Renal pelvis (tissue), 12 donors: ENCODE measurements at places on chromosomes 7 and 10. TPM values are rescaled to one million over a fixed set of nuclear protein-coding genes. Genes with fewer than 3 reads are reported as not detected.

The SORCS1 gene
- 17.5 TPM for polyA plus RNA-seq

The ODAD2 gene
- polyA plus RNA-seq: 1.0 TPM

The UCMA gene
- not detected for polyA plus RNA-seq

The ASAH2B gene
- polyA plus RNA-seq: 8.2 TPM

The RALA gene
- polyA plus RNA-seq: 59.3 TPM

The GNAT3 gene
- not detected for polyA plus RNA-seq

The SH3PXD2A gene
- polyA plus RNA-seq: 29.4 TPM

The CRHR2 gene
- not detected for polyA plus RNA-seq

GRCh38 chr7:37216156-37216852, 232.4 kb downstream of the ELMO1 start:
- DNase-seq: no peak

DNA sequence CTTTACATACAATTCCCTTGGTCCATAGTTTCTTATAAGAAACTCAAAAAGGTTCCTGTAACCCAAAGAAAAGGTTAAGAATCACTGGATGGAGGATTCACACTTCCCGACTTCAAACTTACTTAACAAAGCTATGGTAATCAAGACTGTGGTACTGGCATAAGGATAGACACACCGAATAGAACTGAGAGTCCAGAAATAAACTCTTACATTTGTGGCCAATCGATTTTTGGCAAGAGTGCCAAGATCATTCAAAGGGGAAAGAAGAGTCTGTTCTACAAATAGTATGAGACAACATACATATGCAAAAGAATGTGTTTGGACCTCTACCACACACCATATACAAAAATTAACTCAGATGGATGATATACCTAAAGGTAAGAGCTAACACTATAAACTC, 32.8 kb downstream of the KDM7A start:
- DNase-seq: no peak

DNA sequence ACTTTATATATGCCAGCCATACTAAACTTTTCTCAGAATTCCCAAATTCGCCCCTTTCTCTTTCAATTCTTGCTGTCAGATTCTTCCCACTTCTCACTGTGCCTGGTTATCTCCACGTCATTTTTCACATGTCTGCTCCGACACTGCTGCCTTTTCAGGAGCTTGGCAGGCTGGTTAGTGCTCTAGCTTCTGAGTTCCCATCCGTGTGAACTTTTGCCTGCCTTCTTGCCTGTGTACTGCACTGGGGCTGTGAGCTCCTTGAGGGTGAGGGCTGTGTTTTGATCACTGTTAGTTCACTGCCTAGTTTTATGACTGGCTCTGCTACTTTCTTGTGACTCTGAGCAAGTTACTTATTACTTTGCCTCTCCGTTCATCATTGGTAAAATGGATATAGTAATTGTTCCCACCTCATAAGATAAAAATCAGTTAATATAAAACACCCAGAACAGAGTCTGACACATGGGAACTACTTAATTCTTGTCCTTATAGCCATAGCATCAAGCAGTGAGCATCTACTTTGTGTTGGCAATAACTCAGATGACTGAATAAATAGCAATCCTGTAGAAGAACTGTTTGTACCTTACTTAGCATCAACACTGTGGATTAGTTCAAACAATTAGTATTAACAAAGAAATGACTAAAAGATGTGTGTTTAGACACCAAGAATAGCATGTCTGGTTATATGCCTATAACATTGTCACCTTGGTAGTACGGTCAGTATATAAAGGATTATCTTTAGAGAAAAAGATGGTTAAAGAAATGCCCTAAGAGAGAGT, 5.5 kb downstream of the GSTO1 start:
- DNase-seq: no peak

DNA sequence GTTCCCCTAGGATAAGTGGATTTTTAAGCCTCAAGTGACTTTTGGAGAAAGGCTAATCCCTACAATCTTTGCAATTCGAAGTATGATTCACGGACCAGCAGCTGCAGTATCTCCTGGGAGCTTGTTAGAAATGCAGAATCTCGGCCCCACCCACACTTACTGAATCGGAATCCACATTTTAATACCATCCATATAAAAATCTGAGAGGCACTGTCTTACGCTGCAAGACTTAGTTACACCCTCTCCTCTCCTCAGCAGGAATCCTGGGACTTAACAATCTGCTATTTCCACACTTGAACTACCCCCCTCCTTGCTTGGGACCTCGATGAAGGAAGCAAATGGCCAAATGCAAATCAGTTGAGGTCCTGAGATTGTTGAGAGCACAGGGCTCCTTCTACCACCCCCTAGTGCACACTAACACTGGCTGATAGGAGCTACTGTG, 21.0 kb downstream of the ITPRIP start:
- no peak for DNase-seq

- DNase-seq: no peak
Observed at GRCh38 chr7:112945046-112945445, 141.6 kb downstream of the GPR85 start.

DNA sequence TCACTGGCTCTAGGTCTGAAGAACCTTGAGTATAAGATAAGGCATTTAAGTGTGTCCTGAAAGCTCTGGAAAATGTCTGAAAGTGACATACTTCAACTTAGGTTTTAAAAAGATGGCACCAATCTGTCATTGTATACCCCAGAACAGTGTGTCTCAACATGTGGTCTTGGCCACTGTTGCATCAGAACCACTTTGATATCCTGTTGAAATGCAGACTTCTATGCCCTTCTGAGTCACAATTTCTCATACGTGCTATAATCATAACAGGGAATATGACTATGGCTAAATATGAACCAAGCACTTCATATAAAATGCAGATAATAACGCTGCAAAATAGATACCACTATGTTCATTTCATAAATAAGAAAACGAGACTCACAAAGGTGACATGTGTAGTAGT, 38.0 kb upstream of the GPAM start:
- no peak for DNase-seq

GRCh38 chr10:58952747-58953466, 223.5 kb upstream of the PHYHIPL start:
- no peak for DNase-seq

GRCh38 chr7:47422611-47423010, 159.3 kb downstream of the TNS3 start:
- DNase-seq: no peak

DNA sequence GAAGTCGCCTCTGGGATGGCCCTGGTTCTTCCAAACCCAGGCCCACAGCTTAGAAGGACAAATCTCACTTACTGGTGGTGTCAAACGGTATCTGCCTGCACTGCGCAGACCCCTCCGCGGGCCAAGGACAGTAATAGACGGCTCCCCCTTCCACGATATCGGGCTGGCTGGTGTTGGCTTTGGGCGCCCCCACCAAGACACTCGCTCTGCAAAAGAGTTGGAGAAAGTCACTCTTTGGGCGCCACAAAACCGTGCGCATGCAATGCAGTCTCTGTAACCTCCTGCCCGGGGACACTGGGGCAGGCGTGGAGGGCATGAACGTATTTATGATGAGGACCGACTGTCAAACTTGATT, 1.1 kb downstream of the ITGA8 start:
- DNase-seq: no peak

DNA sequence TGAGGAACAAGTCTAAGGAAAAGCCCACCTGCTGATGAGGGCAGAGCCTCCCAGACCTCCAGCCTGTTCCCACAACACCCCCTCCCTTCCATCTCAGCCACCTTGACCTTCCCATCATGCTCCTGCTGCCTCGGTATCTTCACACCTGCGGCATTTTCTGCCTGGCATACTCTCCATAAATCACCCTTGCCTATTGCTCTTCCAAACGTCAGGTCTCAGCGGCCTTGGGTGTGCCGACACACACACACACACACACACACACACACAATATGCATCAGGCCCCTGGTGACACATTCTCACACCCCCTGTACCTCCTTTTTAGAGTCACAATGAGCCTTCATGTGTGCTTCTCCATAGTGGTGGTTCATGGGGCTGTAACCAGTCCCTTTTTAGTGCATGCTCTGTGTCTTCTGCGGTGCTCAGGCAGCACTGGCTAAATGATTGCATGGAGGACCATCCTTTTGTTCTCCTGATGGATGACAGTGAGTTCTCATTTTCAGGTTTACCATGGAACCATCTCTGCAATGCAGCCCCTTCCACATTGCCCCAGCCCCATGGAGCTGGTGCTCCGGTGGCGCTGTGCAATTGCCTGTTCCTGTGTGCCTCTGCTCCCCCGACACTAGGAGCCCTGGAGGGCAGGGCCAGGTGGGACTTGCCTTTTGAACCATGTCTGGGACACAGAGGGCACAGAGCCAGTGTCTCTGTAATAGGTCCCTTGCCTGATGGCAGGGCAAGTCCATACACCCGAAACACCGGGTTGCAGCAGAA, 4.5 kb downstream of the ADIRF start:
- no peak for DNase-seq

DNA sequence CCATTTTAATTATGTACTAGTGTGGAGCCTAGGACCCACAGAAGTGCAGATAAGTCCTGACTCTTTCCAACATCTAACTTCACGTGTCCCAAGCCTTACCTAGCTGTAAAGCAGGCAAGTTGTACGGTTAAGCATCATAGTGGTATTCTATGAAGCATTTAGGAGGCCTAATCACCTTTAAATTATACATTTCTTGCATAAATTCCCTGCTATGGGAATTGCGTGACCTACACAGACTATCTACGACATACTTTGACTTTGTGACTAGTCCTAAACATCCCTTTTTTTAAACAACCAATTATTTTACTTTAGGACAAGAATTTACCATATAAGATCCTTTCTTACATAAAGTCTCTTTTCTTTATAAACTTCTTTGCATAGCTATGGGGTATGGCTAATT, 37.7 kb upstream of the LRGUK start:
- no peak for DNase-seq

DNA sequence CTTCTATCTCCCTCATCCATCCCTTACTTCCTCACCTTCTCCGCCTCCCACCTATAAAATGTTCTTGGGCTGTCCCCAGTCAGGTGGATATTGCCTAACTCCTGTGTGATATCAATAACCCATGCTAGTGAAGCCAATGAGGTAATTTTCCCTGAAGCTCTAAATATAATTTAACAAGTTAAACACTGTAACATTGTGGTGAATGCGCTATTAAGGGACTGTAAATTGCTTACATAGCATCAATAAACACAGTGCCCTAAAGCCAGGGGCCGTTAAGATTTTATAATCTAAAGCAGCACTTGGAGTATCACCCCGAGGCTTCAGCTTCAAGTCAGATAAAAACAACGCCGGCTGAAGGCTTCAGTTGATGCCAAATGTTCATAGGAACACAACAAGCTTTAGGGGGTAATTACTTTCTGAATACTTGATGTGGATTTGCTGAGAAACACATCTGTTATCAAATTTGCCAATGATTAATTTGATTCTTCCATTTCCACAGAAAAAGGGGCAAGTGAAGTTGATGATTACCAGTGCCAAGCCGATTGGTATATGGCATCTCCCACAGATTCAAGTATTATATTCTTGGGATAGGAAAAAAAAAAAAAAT, 138.4 kb downstream of the CREB5 start:
- DNase-seq: no peak

GRCh38 chr10:24206926-24207325, 2.0 kb upstream of the KIAA1217 start:
- no peak for DNase-seq

DNA sequence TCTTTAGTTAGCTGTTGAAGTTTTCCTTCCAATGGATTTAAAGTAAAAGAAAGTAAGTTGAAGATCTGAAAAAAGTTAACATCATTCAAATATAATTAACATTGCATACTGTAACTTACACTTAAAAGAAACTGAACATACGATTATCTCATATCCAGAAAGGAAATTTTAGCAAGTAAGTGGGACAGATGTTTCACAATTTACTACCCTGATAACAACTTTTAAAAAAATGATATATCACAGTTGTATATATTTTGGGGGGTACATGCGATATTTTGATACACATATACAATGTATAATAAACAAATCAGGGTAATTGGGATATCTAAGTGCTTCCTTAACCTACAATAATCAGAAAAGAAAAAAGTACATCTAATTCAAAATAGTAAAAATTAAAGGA, 44.2 kb downstream of the ASZ1 start:
- DNase-seq: no peak
